ENCODE measurements at places on chromosomes 2 and 18.
A peak's percentile ranks its signal among the peaks of the same experiment; 100 is the strongest.

DNA sequence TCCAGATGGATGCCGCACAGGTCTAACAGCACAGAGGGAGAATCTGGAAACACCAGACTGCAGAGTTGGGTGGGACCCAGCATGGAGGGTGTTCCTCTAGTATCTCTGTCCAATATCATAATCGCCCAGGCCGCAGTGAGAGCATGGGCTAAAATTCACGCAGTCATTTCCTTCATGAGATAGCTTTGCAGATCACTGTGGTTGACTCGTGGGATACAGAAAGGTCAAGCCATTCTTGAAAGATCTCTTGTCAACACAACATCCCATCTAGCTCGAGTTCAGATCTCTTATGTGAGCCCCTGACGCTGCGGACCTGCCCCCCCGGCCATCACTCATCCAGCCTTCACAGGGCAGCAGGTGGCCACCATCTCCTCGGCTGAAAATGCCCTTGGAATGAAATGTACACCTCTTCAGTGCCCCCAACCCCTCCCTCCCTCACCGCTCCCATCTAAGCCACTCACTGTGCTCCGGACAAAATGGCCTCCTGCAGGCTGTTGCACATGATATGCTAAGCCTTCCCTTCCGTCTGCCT, 45.9 kb downstream of the FOSL2 start:
- DNase-seq: no peak
- no peak overlapping the region for H3K4me3 ChIP-seq
- H3K4me1 ChIP-seq: no peaks in the 10 kb centered on the region

GRCh38 chr18:37381554-37381953, 184.0 kb downstream of the CELF4 start:
- H3K4me1 ChIP-seq: peaks cover 5% of the 10 kb centered on the region
- H3K27me3 ChIP-seq: peaks cover 8% of the 10 kb centered on the region
- H3K4me3 ChIP-seq: no peak overlapping the region
- no peak for DNase-seq

DNA sequence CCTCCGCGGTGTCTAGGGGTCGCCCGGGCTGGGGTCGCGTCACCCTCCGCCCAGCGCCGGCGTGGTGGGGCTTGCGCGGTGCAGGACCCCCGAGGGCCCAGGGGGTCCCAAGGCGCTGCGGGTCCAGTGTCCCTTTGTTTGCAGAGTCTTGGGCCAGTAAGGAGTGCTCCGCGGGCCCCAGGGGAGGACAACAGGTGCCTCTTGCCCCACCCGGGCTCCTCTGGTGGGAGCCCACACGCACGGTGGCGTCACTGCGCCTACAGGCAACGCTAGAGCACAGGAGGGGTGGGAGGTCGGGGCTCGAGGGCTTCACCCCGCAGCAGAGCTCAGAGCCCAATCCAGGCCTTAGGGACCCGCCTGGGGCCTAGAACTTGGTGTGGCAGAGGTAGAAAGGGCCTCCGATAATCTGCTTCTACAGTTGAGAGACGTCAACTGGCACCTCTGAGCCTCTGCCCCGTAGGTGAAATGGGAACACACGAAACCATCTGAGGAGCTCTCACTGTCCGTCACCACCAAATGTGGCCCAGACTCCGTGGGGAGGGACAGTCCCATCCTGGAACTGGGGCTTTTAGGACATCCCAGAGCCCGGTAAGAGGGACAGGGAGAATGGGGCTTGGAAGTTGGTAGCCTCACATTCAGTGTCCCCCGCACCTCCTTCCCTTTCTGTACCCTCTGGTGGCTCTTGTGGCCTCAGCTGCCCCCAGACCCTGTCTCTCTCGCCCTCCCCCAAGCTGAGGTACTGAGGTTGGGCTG, 1.4 kb downstream of the ARID5A start:
- peaks cover 23% of the 10 kb centered on the region for H3K4me1 ChIP-seq
- peaks cover 6% of the 10 kb centered on the region for H3K27me3 ChIP-seq
- no peak for DNase-seq
- no peak overlapping the region for H3K27ac ChIP-seq
- H3K4me3 ChIP-seq: peak overlapping the region; percentile 84
- peaks cover 4% of the 10 kb centered on the region for H3K36me3 ChIP-seq

- no peak overlapping the region for H3K4me3 ChIP-seq
- H3K36me3 ChIP-seq: no peaks in the 10 kb centered on the region
- no peak overlapping the region for H3K27ac ChIP-seq
These were observed 246.7 kb upstream of the EPHA4 start for GRCh38 chr2:221818616-221819320.

- H3K4me1 ChIP-seq: peaks cover 3% of the 10 kb centered on the region
- no peaks in the 10 kb centered on the region for H3K27me3 ChIP-seq
- no peak overlapping the region for H3K4me3 ChIP-seq
- H3K27ac ChIP-seq: no peak overlapping the region
- no peak for DNase-seq
These were observed 159.2 kb upstream of the PGAP1 start for GRCh38 chr2:197085665-197086064.

DNA sequence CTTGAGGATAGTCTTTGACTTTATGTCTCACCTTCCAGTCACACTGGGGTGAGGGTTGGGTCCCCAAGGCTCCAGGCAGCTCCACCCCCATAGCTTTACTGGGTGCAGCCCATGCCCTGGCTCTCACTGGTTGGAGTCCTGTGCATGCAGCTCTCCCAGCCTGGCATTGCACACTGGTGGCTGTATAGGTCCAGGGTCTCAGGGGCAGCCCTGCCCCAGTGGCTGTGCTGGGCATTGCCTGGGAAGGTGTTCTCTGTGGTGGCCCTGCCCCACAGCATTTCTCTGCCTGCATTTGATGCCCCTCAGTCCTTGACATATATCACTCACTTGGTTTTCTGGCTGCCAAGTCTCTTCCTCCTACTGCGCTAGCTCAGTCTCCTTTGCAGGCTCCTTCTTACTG, 21.2 kb downstream of the MPHOSPH10 start:
- H3K27ac ChIP-seq: no peak overlapping the region
- H3K4me3 ChIP-seq: no peak overlapping the region
- no peak for DNase-seq
- peaks cover 6% of the 10 kb centered on the region for H3K27me3 ChIP-seq
- H3K4me1 ChIP-seq: no peaks in the 10 kb centered on the region

GRCh38 chr18:55265984-55266383, 306.7 kb upstream of the CCDC68 start:
- peak overlapping the region; percentile 100 for H3K27ac ChIP-seq
- peak overlapping the region; percentile 63 for H3K4me3 ChIP-seq
- peaks cover 41% of the 10 kb centered on the region for H3K36me3 ChIP-seq
